ENCODE measurements at places on chromosomes 2 and 18.

GRCh38 chr18:48229552-48229981 lies 179.6 kb downstream of the ZBTB7C start:
- no peak for DNase-seq

GRCh38 chr2:84498150-84498799 lies 18.0 kb upstream of the DNAH6 start:
- no peak for DNase-seq

DNA sequence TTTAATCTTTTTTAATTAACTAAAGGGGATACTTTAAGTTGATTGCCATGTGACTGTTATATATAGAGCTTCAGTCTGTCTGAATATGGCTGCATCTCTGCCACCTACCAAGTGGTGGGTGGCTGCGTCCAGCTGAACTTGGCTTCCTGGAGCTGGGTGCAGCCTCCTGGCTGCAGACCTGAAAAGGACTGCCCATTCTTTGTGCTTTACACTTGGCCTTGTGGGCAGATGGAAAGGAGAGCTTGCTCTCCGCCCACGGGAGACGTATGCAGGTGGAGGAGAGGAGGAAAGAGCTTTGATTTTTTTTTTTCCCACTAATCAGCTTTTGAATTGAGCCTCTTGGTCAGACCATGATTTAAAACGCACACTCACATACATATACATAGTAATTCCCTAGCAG lies 34.7 kb downstream of the NCK2 start:
- DNase-seq = no peak

DNA sequence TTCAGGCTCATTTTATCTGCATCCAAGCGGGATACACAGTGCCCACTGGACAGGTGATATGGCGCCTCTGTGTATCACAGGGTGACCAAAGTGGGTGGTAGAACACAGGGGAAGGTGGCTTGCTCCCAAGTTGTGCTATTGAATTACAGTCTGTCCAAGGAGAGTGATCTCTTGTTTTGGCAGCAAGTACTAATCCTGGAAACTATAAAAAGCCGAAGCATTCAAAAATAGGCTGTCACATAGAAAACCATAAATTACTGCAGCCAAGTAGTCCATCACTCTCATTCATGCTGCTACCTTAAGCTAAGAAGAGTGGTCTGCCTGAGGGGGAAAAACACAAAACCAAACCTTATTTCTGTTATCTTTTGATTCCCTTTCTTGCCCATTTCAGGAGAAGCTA lies 237.1 kb upstream of the POU3F3 start:
- DNase-seq = no peak

GRCh38 chr2:234954551-234954992 lies 2.8 kb downstream of the SH3BP4 start:
- peak; percentile 52 for DNase-seq

GRCh38 chr2:231348704-231349373 lies 46.7 kb upstream of the B3GNT7 start:
- DNase-seq = peak; percentile 92

- no peak for DNase-seq
Observed at GRCh38 chr2:160402501-160402900, 91.1 kb downstream of the RBMS1 start.

GRCh38 chr2:85680707-85681371 lies 12.8 kb upstream of the SFTPB start:
- DNase-seq = peak; percentile 53

DNA sequence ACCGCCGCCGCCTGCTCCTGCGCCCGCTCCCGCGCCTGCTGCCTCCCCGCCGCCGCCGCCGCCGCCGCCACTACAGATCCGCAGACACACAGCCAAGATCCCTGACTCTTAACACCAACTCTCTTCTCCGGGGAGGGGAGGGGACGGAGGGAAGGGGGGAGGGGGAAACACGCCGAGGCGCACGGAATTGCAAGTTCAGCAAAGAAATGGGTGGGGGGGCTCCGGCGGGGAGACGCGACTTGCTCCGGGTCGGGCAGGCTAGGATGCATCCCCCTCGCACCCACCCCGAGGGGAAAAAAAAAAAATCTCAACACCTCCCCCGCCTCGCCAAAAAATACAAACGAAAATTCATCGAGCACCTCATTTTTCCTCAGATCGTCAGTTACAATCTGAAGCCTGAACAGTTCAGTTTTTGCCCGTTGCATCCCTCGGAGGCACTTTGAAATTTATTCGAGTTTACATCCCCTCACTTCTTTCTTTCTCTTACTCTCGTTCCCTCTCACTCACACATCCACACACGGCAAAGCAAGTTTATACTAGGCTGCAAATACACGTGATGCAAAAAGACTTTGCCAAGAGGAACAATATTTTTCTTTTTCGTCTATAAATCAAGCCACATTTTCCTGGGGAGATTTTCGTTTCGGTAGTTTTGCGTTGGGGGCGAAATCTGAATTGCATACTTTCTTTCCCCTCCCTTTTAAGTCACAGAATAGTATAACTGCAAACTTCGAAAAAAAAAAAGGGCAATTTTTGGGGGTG lies at the start of gene TCF4:
TSS of gene TCF4 (minus strand) at position 82 of the 759 bp plus-strand sequence. CDS start 1,076 bp downstream, outside the sequence.
- peak; percentile 71 for DNase-seq

GRCh38 chr18:2494921-2495320 lies 76.4 kb downstream of the METTL4 start:
- no peak for DNase-seq

- DNase-seq = no peak
Observed at GRCh38 chr2:75592888-75593287, 32.1 kb upstream of the EVA1A start.

GRCh38 chr18:8526332-8526731 lies 82.9 kb upstream of the RAB12 start:
- DNase-seq = no peak

DNA sequence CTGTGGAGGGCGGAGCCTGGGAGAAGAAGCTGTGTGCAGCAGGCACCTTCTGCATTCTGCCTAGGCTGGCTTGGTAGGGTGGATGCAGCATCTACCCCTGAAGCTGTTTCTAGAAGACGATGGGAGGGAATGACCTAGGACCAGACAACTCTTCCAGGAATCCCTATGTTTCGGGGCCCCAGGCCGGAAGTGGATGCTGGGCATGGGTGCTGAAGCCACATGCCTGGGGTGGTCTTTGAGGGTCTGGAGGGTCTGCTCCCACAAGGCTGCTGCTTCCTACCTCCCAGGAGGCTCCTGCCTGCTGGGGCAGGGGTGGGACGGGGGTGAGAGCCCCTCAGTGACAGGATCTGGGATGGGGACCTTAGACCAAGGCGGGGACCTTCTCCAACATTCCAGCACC lies 61.0 kb downstream of the CIB4 start:
- DNase-seq = no peak

GRCh38 chr2:28546242-28546641 lies 50.4 kb downstream of the PLB1 start:
- no peak for DNase-seq
